ENCODE measurements at places on chromosomes 2 and 18. TPM values are rescaled to one million over a fixed set of nuclear protein-coding genes. Genes with fewer than 3 reads are reported as not detected.

SCYGR1 gene
- total RNA-seq = not detected

TMEM247 gene
- not detected for total RNA-seq

SFT2D3 gene
- 2.6 TPM for total RNA-seq

GAL3ST2 gene
- total RNA-seq = not detected

CCDC85A gene
- total RNA-seq = 20.9 TPM

APLF gene
- total RNA-seq = 8.1 TPM

TMEM169 gene
- under 0.01 TPM for total RNA-seq

SKOR2 gene
- not detected for total RNA-seq

GAD1 gene
- 0.16 TPM for total RNA-seq

FHOD3 gene
- total RNA-seq = 0.06 TPM

CCL20 gene
- total RNA-seq = 0.49 TPM

SPC25 gene
- 3.0 TPM for total RNA-seq

FN1 gene
- total RNA-seq = 3,127 TPM

MLPH gene
- total RNA-seq = 0.81 TPM

PRSS56 gene
- total RNA-seq = not detected

CAPN14 gene
- 0.13 TPM for total RNA-seq

CNTNAP5 gene
- total RNA-seq = under 0.01 TPM

SLC14A1 gene
- total RNA-seq = 0.32 TPM
